ENCODE measurements at places on chromosomes 13 and 19.

- DNase-seq: no peak
Observed at GRCh38 chr13:78657699-78658629, 991 bp downstream of the OBI1 start.

- no peak for DNase-seq
Observed at GRCh38 chr13:60838581-60838980, 441.6 kb downstream of the TDRD3 start.

DNA sequence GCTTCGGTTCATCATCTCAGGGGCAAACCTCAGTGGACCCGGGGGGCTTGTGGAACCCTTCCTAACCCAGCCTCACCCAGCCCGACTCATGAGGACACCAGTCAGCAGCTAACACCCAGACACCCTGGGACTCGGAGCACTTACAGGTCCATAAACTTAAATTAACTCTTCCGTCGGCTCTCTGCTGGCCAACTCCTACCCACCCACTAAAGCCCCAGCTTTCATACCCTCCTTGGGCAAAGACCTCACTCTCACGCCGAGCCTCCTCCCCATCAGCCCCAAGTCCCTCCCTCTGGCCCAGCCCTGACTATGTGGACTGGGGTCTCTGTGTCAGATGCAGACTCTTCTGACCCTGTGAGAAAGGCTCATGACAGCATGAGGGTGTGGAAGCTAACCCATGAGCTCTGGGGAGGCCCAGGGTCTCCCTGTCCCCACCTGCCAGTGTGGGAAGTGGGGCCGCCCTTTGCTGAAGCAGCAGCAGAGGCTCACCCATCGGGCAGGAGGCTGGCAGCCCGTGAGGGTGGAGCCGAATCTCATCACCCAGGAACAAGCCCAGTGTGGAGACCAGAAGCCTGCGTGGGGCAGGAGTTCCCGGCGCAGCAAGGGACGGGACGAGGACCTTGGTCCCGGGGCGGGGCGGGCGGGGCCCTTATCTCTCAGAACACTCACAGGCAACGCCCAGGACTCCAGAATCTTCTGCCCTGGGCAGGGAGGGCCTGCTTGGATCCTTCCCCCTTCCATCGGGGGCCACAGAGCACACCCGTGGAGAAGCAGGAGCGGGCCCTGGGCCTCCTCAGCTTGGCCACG is 19.8 kb downstream of the TCF3 start:
- DNase-seq: no peak

GRCh38 chr19:29263305-29264135 is 50.6 kb upstream of the UQCRFS1 start:
- peak; percentile 27 for DNase-seq

DNA sequence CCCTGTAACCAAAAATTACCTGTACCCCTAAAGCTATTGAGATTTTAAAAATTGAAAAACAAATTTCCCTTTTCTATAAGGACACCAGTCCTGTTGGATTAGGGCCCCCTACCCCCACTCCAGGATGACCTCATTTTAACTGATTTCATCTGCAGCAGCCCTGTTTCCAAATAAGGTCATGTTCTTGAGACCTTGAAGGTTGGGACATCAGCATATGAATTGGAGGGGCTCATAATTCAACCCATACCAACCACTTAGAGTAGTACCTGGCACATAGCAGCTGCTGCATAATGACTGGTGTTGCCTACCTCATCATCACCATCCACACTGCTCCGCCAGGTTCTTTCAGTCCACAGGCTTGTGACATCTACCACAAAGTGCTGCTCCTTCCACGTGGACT is 17.6 kb downstream of the ZNF71 start:
- no peak for DNase-seq

Data from GM12891 (cell line).